ENCODE measurements at places on chromosomes 2 and 18. TPM values are rescaled to one million over a fixed set of nuclear protein-coding genes. Genes with fewer than 3 reads are reported as not detected.

Gene ZNF396
- total RNA-seq = 1.6 TPM

Gene DTNA
- total RNA-seq = 14.1 TPM

- DNase-seq = no peak
Measured at GRCh38 chr2:137420744-137421143, 543.5 kb upstream of the HNMT start.

- no peak for DNase-seq
Measured at GRCh38 chr18:2900684-2901422, 54.0 kb downstream of the EMILIN2 start.

Measured in skin of body (tissue), 3 donors.